ENCODE measurements at places on chromosomes 11 and 22.

- DNase-seq = no peak
Observed at GRCh38 chr11:57374966-57375365, 6.0 kb downstream of the PRG3 start.

DNA sequence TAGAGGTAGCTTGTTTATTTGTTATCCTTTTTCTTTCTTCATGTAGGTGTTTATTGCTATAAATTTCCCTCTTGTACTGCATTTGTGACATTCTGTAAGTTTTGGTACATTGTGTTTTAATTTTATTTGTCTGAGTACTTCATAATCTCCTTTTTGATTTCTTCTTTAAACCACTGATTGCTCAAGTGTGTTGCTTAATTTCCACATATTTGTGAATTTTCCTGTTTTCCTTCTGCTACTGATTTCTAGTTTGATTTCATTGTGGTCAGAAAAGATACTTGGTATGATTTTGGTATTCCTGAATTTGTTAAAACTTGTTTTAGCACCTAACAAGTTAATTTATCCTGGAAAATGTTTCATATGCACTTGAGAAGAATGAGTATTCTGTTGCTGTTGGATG is 15.1 kb downstream of the OR10V1 start:
- no peak for DNase-seq

- DNase-seq = no peak
Observed at GRCh38 chr11:2550606-2550970, 105.8 kb downstream of the KCNQ1 start.

- peak; percentile 22 for DNase-seq
Observed at GRCh38 chr22:39314251-39314971, 5.0 kb downstream of the RPL3 start.

DNA sequence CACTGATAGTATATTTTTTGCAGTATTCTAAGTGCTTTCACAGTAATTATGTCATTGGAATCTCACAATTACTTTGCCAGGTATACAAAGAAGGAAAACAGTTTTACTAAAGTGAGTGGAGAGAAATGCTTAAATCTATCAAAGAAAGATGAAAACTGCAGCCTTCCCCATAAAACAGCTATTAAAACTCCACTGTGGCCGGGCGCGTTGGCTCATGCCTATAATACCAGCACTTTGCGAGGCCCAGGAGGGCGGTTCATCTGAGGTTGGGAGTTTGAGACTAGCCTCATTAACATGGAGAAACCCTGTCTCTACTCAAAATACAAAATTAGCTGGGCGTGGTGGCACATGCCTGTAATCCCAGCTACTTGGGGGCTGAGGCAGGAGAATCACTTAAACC is 19.1 kb downstream of the OR51E1 start:
- DNase-seq = no peak

DNA sequence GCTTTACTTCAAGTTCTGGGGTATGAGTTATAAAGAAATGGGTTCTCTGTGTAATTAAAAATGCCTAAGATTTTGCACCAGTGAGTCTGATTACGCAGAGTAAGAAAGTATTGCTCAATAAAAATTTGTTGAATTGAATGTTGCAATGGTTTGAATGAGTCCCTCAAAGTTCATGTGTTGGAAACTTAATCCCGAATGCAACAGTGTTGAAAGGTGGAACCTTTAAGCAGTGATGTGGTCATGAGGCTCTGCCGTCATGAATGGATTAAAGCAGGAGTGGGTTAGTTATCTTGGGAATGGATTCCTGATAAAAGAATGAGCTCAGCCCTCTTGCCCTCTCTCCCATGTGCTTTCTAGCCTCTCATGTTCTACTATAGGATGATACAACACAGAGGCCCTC is 52.6 kb upstream of the SESN3 start:
- DNase-seq = no peak

All from kidney tubule cell (primary cell).